ENCODE measurements at places on chromosomes 2 and 18.

GRCh38 chr2:165793161-165793778, 777 bp downstream of the GALNT3 start:
- DNase-seq = no peak

DNA sequence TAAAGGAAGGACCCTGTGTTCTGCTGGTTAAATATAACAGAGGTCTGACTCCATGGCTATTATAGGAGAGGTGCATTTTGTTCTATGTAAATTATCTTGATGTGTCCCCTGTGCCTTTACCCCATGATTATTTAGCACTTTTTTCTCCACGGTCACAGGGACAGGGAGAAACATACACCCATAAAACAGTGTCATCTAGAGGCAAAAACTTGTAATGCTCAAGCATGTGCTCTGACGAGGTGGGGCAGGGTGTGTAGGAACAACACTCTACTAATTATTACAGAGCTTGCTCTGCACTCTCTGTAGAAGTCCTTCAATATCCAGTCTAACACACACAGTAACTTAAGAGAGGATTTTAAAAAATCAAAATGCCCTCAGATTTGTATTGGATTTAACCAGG, 187.9 kb downstream of the NEDD4L start:
- no peak for DNase-seq

DNA sequence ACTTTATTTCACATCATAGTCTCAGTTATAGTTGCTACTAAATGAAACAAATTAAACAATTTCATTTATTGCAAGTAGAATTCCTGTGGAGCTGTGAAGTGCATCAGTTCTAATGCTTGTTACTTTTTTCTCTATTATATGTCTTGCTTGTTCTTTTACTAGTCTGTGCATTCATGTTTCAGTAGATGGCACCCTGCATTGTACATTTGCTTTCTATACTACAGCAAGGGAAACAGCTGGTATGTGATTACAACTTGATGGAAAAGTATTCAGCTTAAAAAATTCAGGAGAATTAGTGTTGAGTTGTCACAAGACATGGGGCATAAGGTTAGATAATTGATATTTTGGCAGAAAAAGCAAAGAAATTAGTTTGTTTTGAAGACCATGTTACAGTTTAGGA, 72.3 kb downstream of the TANK start:
- DNase-seq = no peak

DNA sequence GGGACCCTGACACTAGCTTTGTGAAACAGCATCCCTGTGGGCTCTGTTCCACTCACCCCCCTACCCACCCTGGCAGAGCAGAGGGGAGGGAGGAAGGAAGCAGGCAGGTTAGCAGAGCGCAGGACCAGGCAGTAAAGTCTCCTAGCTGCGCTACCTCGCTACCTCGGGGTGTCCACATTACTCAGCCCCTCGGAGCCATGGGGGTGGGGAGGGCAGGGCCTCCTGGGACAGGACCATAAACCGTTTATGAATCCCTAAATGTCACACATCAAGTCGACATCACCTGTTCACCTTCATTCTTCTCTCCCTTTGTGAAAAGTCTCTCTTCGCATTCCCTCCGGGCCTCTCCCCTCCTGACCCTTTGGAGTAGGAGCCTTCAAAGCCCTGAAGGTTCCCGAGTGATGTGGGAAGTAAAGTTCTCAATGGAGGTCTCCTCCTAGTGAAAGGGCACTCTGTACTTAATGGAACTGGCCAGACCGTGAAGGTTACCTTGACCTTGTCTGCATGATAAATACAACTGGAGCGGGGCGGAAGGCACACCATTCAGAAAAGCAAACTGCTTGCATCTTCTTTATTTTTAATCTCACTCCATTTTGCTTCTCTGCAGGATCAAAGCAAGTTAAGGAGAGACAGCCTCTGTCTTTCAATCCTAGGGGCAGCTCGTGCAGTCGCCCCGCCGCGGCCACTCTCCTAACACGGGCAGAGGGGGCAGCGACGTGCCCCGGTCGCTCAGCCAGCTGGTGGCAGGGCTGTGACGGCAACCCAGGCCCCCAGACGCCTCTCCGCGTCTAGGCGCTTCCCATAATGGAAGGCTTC, 23.7 kb upstream of the SMAD7 start:
- no peak for DNase-seq

DNA sequence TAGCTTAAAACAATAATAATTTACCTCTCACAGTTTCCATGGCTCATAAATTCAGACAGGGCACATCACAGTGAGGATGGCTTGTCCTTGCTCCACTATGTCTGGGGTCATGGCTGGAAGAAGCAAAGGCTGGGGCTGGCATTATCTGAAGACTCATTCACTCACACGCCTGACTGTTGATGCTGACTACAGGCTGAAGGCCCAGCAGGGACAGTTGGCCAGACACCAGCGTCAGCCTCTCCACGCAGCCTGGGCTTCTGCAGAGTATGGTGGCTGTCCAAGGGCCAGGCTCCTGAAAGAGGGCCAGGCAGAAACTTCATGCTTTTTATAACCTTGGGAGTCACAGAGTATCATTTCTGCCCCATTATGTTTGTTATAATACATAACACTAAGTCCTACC, 33.4 kb downstream of the YPEL5 start:
- no peak for DNase-seq

DNA sequence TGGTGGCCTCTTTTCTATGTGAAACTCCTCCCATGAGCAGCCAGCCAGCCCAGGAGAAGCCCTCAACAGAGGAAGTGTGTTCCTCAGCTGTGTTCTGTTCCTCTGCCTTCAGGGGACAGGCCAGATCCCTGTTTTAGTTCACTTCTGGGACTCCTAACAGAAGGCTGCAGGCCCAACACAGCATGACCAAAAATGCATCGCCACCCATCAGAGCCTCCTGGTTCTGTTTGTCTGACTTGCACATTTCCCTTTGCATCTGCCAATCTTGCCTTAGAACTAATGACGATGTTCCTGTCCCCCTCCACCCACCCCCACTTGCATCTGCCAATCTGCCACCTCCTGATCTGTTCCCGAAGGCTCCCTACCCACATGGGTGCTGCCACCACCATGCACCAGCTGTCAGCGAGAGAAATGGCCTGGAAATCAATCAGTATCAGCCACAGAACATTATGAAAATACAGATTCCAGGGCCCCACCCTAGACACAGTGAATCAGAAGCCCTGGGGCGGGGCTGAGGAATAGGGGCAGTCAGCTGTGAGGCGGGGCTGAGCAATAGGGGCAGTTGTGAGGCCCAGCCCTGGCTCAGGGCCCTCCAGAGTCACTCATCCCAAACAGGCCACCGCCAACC, 51.0 kb downstream of the FAM168B start:
- DNase-seq = no peak

- DNase-seq = no peak
These were observed 3.8 kb downstream of the SULT1C3 start for GRCh38 chr2:108243566-108243965.

- DNase-seq = no peak
These were observed 794.3 kb upstream of the ZEB2 start for GRCh38 chr2:145314119-145314633.

- DNase-seq = no peak
These were observed 27.0 kb downstream of the SKA1 start for GRCh38 chr18:50401888-50402287.

- DNase-seq = no peak
These were observed 68.0 kb downstream of the ACAA2 start for GRCh38 chr18:49745045-49746014.

DNA sequence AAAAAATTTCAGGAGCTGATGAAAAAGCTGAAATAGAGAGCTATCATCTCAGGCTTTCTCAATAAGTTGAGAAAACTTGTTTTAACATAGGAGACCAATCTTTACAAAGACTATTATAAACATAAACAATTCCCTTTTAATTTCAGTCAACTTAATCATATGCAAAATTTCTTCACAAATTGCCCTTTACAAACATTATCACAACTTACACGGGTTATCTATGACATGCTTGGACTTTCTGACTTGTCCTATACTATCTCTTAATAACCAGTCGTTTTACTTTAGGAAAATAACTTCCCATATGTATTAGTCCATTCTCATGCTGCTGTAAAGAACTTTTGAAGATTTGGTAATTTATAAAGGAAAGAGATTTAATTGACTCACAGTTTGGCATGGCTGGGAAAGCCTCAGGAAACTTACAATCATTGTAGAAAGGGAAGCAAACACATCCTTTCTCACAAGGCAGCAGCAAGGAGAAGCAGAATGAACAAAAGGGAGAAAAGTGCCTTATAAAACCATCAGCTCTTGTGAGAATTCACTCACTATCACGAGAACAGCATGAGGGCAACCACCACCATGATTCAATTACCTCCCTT, 1583.7 kb upstream of the CELF4 start:
- DNase-seq = no peak

GRCh38 chr2:162524192-162524591, 180.3 kb downstream of the GCA start:
- DNase-seq = no peak

DNA sequence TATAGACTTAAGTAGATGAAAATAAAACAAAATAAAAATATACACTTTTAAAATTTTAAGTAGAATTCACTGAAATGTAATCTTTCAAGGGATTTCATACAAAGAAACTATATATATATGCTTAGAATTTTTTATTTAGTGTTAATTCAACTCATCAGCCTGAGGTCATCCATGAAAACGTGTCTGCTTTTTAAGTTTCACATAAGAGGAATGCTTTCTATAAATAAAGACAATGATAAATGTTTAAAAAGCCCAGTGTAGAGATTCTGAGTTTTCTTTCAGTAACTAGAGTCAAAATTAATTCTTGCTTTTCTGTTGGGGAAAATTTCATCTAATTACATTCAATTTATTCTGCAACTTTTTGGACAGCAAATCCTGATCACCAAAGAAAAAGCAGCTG, 213.3 kb downstream of the MBD5 start:
- no peak for DNase-seq

DNA sequence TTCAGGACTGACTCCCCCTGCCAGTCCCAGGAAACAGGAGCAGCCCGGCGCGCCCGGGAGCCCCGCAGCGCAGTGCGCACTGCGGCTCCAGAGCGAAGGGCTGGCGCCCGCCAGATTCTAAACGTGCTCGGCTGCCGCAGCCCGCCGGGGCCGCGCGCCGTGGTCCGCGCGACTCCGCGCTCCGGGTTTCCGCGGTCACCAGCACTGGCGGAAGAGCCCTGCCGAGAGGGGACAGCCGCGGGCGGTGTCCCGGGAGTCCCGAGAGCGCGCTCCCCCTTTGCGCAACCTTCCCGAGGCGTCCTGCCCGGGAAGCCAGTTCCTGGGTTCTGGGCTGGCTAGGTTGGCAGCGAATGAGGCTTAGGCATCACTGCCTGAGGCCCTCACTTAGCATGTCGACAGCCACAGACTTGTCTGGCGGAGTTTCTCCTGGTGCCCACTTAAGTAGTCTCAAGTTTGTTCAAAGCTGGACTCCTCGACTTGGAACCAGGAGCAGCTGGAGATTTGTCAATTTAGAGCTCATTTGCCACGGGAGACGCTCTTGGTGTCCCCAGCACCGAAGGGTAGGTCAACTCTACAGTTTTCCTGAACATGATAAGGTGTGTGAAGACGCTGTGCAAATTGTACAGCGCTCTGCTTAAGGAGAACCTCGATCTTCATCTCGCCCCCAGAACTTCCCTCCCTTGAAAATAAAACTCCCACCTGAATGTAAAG, 1.5 kb upstream of the VSNL1 start:
- peak; percentile 53 for DNase-seq

DNA sequence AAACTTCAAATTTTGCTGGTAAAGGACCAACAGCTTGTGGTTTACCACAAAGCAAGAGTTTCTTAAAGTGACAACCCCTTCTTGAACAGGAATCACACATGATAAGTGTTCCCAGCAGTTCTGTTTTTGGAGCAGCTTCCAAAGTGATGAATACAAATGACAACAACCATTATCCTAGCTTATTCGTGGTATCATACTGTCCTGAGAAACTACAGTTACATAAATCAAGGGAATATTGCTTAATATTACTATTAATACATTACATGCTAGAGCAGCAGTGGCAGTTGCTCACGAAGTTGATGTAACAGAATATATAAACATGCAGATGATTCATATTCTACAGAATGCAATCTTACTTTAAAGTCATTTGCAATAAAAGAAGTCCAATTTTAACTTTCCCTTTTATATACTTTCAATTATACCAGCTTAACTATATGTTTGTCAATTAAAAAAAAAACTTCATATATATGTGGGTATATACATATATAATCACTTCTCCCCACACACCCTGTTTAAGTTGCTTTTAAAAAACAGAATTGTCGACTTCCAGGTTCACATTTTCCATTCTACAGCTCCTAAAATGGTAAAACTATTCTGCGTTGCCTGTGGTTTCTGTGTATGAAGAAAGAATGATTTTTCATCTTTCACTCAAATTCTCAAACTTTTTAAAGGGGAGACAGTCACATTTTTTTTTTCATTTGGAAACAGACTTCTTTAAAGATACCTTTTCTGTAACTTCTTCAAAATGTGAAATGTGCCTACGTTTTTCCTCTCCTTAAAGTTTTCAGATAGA, 713.6 kb downstream of the TDRD15 start:
- DNase-seq = no peak

DNA sequence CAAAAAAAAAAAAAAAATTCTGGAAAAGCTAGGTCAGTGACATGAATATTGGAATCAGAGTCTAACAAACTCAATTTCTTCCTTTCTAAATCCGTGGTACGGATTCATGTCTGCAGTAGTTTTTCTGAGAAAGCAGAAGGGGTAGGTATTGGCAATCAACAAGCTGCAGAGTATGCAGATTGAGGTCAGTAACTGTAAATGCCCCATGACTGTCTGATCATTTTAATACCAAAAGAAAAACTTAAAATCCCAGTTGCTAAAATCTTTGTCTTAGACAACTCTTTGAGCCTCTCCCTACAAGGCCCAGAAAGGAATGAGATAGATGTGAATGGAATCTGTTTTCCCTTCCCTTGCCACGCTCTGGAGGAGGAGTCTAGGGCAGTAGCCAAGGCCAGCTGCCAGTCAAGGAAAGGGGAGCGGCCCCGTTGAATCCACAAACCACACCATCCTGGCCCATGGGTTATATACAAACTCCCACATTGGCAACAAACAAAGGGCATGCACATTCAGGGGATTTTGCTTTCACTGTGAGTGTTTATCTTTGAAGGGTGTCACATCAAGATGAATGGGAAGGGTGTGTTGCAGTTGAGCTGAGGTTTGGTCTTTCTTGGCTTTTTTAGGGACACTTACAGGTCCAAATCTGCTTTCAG, 6.1 kb upstream of the CASP8 start:
- DNase-seq = no peak

DNA sequence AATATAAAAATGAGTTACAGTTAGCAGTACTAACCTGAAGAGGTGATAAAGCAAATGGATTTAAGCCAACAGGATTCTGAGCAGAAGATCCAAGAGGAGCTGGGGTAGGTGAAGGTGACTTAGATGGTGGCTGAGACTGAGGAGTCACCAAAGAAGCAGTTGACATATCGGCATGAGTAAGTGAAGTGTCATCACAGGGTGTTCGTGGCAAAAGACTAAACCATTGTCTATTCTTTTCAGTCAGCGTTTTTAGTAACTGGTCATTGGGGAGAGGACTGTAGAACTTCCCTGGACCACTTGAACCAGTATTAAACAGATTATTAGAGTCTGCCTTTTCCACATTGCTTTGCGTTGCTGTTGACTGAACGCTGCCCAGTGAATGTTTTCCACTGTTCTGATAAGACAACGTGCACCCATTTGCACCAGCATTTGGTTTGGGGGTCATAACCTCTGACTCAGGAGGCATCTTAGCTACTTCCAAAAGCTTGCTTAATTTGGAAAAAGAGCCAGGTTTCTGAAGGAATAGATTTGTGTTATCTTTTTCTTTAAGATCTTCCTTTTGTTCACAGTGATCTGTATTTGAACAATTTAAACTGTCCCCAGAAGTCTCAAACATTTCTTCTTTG, 63.3 kb upstream of the WDSUB1 start:
- DNase-seq = no peak

Measured in urinary bladder (tissue), 4 donors.